AG09319 (cell line): ENCODE measurements at places on chromosomes 11 and 22.

DNA sequence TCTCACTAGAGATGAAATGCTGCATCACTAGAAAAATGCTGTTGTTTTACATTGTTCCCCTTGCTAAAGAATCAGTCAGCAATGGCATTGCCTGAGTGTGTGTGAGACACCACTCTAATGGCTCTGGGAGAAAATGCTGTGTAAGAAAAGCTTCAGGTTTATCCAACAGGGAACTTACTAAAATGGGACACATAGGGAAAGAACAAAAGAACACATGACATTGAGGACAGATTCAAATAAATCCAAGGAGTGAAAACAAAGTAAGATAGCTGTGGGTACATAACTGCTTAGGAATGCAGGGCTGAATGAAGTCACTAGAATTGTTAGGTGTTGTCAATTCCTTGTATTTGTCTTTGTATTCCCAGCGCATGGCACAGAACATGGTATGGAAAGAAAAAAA lies 24.2 kb downstream of the BLID start:
- no peak for DNase-seq

DNA sequence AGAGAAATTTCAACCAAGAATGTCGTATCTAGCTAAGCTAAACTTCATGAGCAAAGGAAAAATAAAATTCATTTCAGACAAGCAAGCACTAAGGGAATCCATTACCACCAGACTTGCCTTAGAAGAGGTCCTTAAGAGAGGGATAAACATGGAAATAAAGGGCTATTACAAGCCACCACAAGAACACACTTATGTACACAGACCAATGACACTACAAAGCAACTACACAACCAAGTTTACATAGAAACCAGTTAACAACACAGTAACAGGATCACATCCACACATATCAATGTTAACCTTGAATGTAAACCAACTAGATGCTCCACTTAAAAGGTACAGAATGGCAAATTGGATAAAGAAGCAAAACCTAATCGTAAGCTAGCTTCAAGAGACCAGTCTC lies 38.0 kb downstream of the TMEM123 start:
- no peak for DNase-seq

- DNase-seq, result no peak
Measured at GRCh38 chr22:43205748-43206508, 19.0 kb upstream of the TTLL12 start.

DNA sequence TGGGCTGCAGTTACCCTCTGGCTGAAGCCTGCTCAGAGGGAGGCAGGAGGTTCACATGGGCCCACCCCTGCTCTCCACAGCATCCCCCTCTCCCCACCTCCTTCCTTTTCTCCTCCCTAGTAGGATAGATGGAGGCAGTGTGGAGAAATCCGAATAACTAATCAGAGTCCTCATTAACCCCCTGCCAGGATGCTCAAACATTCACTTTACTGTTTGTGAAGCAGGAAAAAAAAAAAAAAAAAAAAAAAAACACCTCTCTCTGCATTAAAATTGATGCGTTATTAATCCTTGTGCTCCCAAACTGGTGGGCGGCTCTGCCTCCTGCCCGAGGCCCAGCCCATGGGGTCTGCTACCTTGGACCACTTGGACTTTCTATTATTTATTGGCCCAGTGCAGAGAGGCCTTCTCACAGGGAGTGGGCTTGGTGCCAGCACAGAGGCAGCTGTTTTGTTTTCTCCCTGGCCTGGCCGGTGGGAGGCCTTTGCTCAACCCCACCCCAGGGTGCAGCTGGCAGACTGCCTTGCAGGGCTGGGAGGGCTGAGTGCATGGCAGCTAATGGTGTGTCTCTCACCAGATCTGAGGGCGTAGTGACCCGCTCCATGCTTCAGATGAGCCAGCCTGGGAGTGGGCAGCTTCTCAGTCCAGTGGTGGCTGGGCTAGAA lies 150.7 kb downstream of the PKNOX2 start:
- DNase-seq, result no peak

DNA sequence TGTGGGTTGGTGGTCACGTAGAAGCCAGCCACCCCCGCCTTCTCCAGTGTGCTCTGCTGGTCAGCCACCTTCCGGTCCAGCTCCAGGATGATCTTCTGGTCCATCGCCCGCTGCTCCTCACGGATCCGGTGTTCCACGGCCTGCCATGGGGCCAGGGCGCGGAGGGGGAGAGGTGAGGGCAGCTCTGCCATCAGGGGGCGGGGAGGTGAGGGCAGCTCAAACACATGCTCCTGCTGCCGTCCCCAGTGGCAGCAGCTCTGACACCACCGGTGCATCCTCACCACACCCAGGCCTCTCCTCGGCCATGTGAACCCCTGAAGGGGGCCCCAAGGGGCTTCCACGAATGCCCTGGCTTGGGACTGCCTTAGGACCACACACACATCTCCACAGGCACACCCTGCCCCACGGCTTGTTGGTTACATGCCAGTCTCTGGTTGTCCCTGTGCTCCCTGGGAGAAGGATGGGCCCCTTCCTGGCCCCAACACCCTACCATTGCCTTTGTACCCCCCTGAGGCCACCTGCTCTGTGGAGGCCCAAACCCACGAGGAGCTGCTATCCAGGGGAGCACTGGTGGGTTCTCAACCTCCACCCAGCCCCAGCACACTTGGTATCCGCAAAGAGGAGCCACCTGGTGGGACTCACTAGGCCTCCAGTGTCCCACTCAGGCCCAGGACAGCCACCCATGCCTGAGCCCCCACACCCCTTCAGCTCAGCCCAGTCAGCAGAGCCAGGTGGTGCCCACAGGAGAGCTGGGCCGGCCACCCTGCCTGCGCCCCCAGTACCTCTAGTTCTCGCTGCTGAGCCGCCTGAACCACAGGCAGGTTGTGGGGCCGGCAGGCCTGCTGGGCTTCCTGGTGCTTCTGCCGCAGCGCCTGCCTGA lies 4.3 kb downstream of the DGCR6L start:
- DNase-seq, result no peak

GRCh38 chr22:46060292-46061123 lies 83.5 kb upstream of the WNT7B start:
- DNase-seq, result no peak

GRCh38 chr11:18974192-18974591 lies 35.0 kb upstream of the MRGPRX1 start:
- DNase-seq, result no peak

- DNase-seq, result no peak
Measured at GRCh38 chr11:122097419-122098001, 18.5 kb downstream of the BLID start.

GRCh38 chr11:11243590-11244469 lies 109.2 kb downstream of the CSNK2A3 start:
- no peak for DNase-seq

DNA sequence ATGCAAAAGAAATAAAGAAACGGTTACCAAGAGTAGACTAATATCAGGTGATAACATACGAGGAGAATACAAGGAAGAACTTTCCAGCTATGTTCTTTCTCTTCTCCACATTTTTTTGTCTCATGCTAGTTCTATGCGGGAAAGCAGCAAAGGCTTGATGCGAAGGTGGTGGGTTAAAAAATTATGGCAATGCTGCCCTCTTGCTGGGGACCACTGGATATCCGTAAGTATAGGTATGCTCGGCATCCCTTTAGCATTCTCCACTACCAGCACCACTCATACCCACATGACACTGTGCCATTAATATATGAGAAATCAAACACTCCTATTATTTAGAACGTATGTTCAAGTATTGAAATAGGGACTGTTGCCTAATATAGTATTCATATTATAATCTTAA lies 776.4 kb downstream of the LRRC4C start:
- no peak for DNase-seq

GRCh38 chr22:49603016-49603415 lies 224.7 kb downstream of the BRD1 start:
- no peak for DNase-seq

- DNase-seq, result peak; percentile 30
Measured at GRCh38 chr22:41699264-41700107, at the start of gene MEI1. Gene MEI1 (plus strand): TSS chr22:41699503. CDS start chr22:41699539, 36 bp downstream.
